Stimulated activated CD8-positive, alpha-beta memory T cell treated with anti-CD3 and anti-CD28 coated beads, Interleukin-15, amount 100 ng/mL, for 4 hours (primary cell): ENCODE measurements at places on chromosomes 11 and 22.

DNA sequence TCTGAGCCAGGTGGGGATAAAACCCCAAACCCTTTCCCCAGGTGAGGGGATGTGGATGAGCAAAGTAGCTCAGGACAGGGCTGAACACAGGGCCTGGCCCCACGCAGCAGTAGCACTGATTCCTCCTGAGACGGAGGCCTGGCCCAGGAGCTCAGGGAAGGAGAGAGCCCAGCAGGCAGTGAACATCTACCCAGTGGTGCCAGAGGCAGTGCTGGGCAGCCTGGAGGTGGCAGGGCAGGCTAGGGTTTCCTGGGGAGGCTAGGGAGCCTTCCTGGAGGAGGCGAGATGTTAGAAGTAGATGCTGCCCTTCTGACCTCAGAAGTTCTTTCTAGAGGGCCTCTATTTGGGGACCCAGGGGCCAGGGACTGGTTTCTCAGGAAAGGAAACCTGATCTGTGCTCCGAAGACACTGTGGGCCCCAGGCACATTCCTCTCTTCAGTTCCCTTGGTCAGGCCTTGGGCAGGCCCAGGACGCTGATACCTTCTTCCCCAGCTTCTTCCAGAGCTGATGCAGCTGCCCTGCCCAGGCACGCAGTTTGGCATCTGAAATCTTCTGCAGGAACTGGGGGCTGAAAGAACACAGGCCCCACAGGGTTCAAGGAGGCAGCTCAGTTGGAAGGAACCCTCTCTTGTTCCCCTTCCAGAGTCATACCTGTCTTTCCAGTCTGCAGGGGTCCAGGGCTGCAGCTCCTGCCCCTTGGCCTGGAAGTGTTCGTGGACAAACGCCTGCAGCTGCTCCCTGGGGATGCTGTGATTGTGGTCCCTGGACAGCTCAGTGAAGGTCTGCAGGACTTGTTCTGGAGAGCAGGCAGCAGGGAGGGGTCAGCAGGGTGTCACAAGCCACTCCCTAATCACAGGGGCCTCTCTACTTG lies 16.8 kb downstream of the TREH start:
- DNase-seq, result no peak

GRCh38 chr22:23199159-23199558 lies 18.9 kb downstream of the BCR start:
- DNase-seq, result no peak

DNA sequence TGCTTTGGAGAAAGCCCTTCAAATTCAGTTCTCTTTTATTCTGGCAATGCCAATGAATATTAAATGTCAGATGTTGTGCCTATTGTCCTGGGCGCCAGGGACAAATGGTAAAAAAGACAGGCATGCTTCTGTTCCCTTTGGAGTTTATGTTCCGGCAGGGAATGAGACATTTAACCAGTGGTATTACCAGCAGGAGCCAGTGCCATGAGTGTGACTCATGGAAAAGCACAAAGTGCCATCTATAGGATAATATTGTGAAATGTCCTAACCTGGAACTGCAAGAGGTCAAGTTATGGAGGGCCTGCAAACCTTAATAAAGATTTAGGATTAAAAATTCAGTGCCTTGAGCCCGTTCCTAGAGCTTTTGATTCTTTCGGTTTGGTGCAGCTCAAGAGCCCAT lies 39.5 kb downstream of the REXO2 start:
- no peak for DNase-seq

DNA sequence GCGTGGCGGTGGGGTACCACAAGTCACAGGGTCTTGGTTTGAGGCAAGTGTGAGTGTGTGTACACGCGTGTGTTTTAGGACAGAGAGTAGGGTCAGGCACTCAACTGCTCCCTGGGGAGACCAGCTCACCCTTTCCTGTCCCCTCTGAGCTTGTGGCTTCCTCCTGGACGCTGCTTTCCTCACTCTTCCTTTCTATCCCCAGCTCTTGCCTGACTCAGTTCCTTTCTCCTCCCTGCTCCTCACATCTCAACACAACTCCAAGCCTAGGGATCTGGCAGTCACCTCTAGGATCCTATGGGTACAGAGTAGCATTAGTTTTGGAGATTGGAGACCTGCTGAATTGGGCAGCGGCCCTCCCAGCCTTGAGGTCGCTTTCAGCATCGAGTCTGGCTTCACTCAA lies 4.1 kb downstream of the CLCF1 start:
- DNase-seq, result no peak

- no peak for DNase-seq
These were observed 8.2 kb downstream of the PACSIN2 start for GRCh38 chr22:43006753-43007152.
